ENCODE measurements at places on chromosomes 1 and 21.

GRCh38 chr1:234840843-234841242 lies 230.9 kb upstream of the IRF2BP2 start:
- DNase-seq: no peak

GRCh38 chr1:58839846-58840835 lies 56.3 kb upstream of the JUN start:
- DNase-seq: no peak

DNA sequence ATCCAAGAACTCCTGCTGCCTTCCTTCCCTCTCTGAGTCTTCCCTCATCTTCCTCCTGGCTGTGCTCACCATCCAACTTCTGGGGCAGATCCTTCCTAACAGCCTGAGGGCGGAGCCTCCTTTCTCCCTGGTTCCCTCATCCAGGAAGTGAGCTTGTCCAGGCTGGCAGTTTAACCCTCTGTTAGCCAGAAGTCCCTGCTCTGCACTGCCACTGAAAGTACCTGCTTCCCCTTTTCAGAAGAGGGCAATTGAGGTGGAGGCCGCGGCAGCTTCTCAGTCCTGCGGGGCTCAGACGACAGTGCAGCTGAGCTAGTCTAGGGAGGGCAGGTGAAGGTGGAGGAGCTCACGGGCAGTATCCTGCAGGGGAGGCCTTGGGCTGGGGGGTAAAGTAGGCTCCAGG lies 149.1 kb downstream of the FCRL5 start:
- no peak for DNase-seq

- no peak for DNase-seq
Measured at GRCh38 chr1:31306278-31306677, 9.4 kb downstream of the ZCCHC17 start.

- no peak for DNase-seq
Measured at GRCh38 chr1:23451441-23451840, 26.9 kb upstream of the TCEA3 start.
